ENCODE measurements at places on chromosomes 16 and 17.
A peak's percentile ranks its signal among the peaks of the same experiment; 100 is the strongest.

DNA sequence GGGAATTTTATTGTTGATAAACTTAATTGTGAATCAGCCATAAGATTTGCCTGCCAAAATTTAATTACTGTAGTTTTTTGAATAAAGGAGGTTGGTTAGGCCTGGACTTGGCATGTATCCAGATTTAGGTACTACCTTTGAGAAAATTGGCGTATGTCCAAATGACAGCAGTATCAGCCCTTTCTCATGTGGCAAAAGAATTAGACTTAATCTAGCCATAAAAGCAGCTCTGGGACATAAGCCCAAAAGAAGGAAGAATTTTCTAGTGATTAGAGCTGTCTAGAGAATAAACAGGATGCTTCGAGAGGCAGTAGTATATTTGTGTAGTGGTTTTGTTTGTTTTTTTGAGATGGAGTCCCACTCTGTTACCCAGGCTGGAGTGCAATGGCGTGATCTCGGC lies 27.7 kb downstream of the PPM1E start:
- DNase-seq, result peak; percentile 80

GRCh38 chr17:17320911-17321220 lies 17.7 kb downstream of the NT5M start:
- DNase-seq, result no peak

DNA sequence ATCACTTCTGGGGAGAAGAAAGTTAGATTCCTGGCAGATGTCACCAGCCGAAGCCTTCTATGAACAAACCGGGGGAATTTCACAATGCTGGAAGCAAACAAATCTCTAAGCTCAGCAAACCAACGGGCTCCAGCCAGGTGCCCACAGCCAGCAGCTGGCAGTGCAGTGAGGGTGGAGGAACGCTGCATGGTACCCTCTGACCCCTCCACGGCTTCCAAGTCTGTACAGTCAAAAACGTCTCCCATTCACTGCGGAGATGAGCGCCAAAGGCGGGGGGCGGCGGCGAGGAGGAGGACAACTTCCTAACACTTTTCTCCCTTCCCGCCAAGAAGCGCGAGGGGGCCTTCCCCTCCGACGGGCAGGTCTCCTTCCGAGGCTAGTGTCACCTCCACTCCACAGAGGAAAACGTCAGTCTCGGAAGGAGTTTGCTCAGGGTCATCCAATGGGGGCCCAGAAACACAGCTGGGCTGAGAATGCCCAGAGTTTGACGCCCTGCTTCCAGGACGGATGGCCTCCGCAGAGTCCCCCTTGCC lies 924 bp downstream of the ZNF598 start:
- no peak for DNase-seq

- no peak for DNase-seq
These were observed 155.7 kb upstream of the TNRC6C start for GRCh38 chr17:77802811-77803220.

DNA sequence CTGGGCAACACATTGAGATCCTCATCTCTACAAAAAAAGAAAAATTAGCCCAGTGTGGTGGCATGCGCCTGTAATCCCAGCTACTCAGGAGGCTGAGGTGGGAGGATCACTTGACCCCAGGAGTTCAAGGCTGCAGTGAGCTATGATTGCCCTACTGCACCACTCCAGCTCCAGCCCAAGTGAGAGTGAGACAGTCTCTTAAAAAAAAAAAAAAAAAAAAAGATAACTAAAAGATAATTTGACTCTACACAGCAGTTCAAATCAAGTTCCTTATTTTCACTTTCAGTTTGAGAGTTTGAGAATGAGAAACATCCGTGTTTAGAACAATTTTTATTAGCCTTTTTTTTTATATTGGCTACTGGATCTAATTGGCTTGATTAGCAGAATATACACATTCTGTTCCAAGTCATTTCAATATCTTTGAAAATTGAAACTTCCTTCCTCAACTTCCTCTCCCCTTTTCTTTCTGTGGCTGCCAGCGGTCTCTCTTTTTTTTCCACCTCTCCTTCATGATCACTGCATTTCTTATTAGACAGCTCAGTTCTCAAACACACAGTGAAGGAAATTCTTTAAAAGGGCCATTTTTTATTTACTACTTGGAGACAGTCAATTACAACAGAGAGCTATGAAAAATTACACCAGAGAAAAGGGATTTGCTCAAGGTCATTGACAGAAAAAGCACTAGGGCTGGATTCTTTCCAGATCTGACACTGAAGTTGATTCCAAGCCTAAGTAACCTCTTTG lies 4.5 kb upstream of the ACSF2 start:
- no peak for DNase-seq

GRCh38 chr16:81251871-81252270 lies 13.4 kb downstream of the BCO1 start:
- no peak for DNase-seq

GRCh38 chr17:81323411-81323868 lies 28.3 kb upstream of the SLC38A10 start:
- DNase-seq, result no peak

GRCh38 chr16:76654088-76654820 lies 377.1 kb downstream of the CNTNAP4 start:
- DNase-seq, result no peak

GRCh38 chr16:67278773-67279295 lies 498 bp upstream of the PLEKHG4 start:
- DNase-seq, result no peak

DNA sequence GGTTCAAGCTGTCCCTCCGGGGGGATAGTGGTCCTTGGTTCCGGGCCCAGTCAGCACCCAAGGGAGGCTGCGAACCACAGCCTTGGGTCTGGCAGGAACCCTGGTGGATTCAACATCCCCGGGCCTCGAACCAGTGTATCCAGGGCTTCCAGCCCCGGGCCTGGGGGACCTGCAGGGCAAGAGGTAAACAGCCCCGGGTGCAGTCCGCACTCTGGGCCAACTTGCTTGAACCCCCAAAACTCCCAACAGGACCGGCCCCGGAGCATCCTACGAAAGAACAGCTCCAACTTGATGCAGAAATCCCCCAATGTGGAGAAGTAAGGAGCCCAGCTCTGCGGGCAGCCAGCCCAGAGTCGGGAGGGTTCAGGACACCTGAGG lies 1.5 kb upstream of the NEURL4 start:
- no peak for DNase-seq

- no peak for DNase-seq
These were observed 5.5 kb upstream of the MAF start for GRCh38 chr16:79605999-79606398.

GRCh38 chr16:25317732-25318316 lies 60.2 kb upstream of the ZKSCAN2 start:
- DNase-seq, result no peak

DNA sequence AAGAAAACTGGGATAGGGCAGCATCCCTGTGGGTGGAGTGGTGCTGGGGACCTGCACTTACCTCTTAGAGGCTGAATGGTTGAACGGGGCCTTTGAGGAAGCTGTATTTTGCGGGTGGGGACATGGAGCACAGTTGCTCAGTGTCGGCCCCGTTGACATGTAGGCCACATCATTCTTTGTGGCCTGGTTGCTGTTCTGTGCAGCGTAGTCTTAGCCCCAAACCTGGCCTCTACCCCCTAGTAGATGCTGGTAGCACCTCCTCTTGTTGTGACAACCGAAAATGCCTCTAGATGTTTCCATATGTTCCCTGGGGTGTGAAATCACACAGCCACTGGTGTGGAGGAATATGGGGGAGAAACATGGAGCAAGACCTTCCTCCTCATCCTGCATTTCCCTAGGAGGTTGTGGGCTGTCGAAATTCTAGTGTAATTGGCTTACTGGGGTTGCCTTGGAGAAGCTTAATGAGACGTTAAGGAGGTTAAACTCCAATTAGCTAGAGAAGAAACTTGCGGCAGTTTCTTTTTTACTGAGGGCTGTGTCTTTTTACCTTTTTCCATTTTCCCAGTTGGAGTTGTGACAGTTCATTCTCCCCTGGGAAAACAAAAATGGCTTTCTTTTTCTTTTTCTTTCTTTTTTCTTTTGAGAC lies 9.4 kb downstream of the ABCC1 start:
- DNase-seq, result no peak

DNA sequence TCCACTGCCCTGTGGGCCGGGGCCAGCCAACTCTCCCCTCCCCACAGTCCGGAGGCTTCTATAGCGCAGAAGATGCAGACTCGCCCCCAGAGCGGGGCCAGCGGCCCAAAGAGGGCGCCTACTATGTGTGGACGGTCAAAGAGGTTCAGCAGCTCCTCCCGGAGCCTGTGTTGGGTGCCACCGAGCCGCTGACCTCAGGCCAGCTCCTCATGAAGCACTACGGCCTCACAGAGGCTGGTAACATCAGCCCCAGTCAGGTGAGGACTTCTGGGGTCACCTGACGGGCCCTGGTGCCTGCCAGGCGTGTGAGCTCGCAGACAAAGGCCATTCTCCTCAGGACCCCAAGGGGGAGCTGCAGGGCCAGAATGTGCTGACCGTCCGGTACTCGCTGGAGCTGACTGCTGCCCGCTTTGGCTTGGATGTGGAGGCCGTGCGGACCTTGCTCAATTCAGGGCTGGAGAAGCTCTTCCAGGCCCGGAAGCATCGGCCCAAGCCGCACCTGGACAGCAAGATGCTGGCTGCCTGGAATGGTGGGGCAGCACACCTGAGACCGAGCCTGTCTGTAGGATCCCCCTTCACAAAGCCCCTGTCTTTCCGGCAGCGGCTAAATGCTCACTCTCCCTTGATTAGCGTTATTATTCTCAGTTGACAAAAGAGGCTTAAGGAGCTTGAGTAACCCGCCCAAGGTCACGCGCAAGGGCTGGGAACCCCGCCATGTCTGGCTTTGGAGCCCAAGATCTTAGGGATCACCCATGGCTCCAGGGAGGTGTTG lies 3.9 kb downstream of the SPATA20 start:
- no peak for DNase-seq

GRCh38 chr17:42562388-42563142 lies 617 bp downstream of the COASY start:
- no peak for DNase-seq

DNA sequence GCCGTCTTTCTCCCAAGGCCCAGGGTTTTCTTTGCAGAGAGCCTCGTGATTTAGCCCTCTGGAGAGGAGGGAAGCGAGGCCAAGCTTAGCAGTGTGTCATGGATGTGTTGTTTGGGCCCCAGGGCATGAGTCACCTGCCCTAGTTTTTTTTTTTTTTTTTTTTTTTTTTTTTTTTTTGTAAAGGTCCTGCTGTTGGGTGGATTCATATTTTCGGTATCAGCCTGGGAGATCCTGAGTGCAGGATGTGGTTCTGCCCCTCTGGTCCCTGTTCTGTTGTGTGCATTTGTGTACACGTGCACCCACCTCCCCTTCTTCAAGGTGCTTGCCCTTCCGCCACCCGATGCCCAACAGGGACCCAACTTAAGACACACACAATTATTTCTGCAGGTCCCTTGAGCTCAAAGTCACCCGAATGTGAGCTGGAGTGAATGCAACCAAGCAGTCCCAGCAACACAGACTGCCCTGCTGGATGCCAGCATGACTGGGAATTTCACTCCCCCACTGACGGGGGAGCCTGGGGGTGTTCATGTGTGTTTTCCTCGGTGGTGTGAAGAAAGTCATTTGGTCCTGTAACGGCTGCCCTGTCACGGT lies 265.8 kb upstream of the TNRC6C start:
- no peak for DNase-seq

DNA sequence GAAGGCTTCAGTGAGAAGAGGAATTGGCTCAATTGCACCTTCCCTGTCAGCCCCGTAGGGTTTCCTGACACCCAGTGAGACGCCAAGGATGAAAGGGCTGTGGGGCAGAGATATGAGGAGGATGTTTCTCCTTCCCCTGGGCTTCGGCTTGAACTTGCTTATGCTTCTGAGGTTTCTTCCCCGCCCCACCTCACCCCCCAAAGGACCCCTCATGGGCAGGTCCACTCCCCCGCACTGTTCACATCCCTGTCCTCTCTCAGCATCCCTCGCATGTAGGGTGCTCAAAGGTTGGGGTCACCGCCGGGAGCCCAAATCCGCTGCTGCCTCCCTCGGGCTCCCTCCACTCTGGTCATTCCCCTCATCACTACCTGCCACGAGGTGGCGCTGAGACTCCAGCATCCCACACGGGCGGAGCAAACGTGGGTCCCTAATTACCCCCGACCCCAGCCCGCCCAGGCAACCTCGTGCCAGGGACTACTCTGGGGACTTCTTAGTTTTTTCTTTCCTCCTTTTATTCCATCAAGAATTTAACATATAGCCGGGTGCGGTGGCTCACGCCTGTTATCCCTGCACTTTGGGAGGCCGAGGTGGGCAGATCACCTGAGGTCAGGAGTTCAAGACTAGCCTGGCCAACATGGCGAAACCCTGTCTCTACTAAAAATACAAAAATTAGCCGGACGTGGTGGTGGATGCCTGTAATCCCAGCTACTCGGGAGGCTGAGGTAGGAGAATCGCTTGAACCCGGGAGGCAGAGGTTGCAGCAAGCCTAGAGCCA lies 3.3 kb upstream of the TRARG1 start:
- DNase-seq, result no peak

- no peak for DNase-seq
These were observed 126.2 kb upstream of the RBFOX1 start for GRCh38 chr16:7206469-7206868.

DNA sequence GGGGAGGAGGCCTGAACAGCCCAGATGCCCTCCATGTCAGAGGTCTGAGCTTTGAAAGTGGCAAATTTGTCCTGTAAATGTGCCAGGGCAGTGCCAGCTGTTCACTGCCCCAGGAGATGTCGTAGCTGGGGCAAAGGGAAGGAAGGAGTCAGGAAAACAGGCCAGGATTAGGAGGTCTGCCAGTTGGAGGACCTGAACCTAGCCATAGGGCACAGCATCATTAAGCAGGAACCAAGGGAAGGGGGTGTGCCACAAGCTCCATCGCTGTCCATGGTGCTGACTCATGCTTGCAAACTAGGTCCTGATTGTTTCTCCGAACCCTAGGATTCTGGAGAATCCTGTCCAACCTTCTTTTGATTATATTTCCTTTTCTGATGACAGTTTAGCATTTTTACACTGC lies 124.2 kb downstream of the TMEM132E start:
- no peak for DNase-seq

DNA sequence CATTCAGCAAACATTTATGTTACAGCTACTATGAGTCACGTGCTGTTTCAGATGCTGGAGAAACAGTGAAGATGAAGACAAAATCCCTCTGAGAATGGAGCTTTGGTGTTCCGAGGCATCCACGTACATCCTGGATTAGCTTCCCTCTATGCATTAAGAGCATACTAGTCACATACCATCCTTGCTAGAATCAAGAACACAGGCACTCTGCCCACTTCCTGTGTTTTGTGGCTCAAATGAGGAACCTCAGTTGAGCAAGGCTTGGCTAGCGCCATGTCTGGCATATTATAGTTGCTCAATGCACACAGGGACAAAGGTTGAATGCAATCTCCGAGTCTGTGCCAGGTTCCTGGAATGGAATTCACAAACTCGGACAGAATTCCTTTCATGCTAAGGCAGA lies 297.5 kb downstream of the XYLT1 start:
- no peak for DNase-seq

- DNase-seq, result no peak
These were observed 48.8 kb downstream of the SDK2 start for GRCh38 chr17:73595479-73595878.

GRCh38 chr17:17343896-17344506 lies 40.8 kb downstream of the NT5M start:
- DNase-seq, result no peak

DNA sequence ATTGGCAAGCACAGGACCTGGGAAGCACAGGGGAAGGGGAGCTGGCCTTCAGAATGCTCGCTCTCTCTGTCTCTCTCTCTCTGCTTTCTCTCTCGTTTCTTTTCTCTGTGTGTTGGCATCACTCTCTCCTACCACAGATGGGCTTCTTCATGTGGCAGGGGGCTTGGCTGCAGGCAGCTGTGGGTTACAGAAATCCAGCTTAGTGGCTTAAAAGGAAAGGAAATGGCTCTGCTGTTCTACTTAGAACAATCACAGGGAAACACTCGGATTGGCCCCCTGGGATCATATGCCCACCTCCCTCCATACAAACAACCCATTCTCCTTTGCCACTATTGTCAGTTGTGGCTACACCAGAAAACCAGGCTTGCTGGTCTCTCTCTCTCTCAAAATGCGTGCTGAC lies 20.4 kb downstream of the TBX2 start:
- no peak for DNase-seq

All from NCI-H1436 treated with DMSO at 0.1 percent for 48 hours (cell line).